HT1080 (cell line): ENCODE measurements at places on chromosomes 13 and 19.
A peak's percentile ranks its signal among the peaks of the same experiment; 100 is the strongest.

DNA sequence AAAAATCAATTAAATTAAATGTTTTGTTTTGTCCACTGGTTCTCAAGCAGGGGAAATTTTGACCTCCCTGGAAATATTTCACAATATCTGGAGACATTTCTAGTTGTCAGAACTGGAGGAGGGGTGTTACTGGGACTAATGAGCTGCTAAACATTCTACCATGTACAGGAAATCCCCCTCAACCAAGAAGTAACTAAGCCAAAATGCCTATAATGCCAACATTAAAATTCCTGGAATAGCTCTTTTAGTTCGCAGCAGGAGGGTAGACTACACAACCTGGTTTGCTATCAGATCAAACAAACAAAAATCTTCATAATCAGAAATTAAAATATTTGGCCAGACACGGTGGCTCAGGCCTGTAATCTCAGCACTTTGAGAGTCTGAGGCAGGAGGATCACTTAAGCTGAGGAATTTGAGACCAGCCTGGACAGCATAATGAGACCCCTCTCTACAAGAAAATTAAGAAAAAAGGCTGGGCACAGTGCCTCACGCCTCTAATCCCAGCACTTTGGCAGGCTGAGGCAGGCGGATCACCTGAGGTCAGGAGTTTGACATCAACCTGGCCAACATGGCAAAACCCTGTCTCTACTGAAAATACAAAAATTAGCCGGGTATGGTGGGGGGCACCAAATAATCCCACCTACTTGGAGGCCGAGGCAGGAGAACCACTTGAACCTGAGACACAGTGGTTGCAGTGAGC lies 13.7 kb upstream of the SMARCA4 start:
- DNase-seq: no peak

DNA sequence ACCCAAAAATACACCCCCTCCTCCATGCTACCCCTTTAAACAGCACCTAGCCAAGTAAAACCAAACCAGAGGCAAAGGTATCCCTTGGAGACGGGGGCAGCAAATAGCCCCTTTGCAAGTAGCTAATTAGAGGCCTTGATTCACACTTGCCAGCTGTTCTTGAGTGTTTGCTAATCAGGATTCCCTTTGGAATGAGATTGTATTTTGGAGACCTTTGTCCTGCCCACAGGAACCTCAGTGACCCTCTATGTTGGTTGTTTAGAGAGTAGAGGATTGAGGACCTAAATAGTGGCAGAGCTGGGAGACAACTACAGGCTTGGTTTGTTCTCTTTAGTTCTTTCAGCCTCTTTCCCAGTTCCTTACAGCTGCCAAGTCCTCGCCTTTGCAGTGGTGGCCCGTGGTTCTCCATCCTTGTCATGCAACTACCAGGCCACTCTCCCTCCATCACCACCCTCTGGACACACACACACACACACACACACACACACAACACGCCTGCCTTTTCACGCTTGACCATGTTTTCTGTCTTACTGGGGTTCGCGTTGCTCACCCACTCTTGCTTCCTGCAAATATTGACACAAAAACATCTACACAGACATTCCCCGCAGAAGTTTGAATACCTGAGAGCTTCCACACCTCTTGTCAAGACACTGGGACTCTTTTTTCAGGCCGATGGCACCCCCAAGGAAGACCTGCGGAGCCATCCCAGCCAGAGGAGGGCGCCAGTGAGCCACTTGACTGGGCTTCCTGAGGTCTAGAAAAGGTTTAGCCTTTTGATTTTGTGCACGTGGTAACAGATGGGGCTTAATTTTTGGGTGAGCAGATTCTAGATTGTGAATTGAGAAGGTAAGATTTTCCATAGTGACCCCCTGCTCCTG lies 80.0 kb upstream of the GPR183 start:
- DNase-seq: peak; percentile 48

DNA sequence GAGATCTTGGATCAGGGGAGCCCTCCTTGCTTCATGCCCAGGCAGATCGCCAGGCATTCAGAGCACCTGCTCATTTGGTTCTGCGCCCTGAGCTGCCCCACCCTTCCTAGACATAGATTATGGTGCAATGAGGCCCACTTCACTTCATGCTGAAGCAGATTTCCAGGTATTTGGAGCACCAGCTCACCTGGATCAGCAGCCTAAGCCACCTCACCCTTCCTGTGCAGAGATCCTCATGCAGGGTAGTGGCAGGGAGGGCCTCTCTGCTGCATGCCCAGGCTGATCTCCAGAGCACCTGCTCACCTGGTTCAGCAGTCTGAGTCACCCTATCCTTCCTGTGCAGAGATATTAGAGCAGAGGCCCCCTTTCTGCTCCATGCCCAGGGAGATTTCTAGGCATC lies 1966.1 kb downstream of the PCDH9 start:
- no peak for DNase-seq

- no peak for DNase-seq
Measured at GRCh38 chr13:32553720-32554119, 15.1 kb upstream of the N4BP2L2 start.

- DNase-seq: peak; percentile 66
Measured at GRCh38 chr13:48950501-48950875, 25.2 kb upstream of the FNDC3A start.

DNA sequence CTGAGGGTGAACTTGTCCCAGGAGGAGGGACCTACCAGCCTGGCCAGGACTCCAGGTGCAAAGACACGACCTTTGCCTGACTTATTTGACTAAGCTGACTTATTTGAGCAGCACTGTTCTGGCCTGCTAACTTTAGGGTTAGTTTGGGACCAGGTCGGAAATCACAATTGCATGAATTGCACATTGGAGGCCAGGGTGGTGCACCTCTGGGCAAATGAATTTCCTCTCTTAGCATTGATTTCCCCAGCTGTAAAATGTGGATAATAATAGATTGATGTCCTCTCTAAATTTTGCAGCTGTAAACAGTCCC lies 1.4 kb upstream of the BST2 start:
- no peak for DNase-seq

DNA sequence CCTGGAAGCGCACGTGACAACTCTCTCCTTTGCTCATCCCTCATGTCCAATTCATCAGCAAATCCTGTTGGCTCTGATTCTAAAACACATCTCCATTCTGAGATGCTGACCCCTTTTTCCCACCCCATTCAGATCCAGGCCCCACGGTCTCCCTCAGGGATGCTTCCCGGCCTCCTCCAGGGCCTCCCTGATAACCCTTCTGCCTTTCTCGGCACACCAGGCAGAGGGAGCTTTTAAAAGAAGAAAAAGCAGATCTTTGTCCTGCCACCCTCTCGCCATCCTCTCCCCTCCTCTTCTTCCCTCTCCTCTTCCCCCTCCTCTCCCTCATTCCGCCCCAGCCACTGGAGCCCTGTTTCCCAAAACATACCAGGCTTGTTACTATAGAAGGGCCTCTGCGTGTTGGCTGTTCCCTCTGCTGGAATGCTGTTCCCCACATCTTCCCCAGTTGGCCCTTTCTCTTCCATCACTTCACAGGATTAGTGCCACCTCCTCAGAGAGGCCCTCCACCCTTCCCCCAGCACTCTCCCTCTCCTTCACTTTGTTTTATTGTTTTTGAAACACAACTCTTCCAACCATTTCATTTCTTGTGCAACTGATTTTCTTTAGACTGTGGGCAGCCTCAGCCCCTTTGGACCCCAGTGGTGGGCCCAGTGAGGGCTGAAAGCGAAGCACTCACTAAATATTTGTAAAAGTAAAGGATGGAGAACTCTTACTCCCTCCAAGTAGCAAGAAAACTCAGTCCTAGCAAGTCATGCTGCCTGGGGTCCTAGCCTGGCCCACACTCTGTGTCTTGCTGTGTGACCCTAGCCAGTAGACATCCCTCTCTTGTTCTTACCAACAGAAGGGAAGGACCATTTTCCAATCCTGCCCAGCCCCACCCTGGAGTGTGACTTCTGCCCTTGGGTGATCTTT lies 2.5 kb upstream of the CRLF1 start:
- DNase-seq: no peak

DNA sequence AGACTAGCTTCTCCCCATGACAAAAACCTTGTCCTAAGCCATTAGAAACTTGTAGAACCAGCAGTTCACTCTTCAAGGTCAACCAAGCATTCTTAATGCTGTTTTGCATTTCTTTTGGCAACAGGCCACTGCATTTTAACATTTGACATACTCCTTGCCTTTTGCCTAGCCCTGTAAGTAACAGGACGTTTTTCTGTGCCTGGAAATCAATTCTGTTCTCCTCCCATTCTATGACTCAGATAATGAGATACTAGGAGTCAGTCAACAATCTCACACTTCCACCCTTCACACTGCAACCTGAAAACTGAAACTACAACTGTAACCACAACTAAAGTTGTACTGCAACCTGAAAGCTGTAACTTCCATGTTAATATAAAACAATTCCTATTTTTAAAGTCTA lies 268.7 kb downstream of the MZT1 start:
- DNase-seq: peak; percentile 45

DNA sequence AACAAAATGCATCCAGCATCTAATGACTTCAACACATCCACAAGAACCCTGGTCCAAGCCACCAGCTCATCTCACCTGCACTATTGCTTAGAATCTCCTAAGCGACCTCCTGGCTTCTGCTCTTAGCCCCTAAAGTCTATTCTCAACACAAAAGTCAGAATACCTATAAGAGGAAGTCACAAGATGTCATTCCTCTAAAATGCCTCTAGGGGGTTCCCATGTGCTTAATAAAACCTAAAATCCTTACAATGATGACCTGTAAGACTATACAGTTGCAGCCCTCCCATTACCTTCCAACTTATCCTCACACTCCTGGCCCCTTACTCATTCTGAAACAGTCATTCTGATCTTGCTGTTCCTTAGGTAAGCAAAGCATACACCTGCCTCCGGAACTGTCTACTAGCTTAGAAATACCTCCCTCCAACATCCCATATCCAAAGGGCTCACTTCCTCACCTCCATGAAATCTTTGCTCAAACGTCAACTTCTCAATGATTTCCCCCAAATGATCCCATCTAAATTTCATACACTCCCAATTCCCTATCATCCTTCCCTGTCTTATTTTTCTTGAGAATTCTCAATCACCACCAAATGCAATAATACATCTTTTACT lies 10.0 kb downstream of the ATP7B start:
- peak; percentile 37 for DNase-seq

- DNase-seq: peak; percentile 58
Measured at GRCh38 chr19:45667620-45668341, at the start of gene GIPR. Gene GIPR (plus strand): TSS chr19:45668221. CDS start chr19:45669521, 1,300 bp downstream.

DNA sequence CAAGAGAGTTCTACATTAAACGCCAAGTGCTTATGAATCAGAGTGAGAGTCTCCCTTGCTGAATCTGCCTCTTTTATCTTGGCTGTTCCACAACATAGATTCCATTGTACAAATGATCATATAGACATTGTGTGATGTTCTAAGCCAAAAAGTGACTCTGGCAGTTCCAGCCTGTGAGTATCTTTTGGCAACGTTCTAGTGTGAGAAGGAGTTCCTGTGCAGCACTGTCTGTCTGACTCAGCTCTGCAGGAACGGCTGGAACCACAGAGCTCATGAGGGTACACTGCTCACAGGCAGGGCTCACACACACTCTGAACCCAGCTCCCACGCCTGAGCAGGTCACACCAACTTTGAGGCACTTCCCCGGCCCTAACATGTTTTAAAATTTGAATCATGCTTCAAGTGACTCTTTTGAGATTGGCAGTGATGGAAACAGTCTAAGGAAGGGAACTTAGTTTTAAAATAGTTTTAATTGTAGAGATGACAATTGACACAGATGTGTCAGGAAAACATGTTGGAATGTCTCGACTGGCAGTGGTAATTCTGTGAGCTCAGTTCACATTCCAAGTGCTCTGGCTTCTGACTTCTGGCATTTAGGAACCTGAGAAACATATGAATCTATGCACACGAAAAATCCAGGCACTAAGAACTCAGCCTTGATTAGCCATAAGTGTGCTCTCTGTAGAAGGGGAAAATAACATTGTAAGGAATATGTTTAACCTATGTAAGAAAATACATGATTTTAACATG lies 272.0 kb downstream of the UQCRFS1 start:
- DNase-seq: peak; percentile 38

DNA sequence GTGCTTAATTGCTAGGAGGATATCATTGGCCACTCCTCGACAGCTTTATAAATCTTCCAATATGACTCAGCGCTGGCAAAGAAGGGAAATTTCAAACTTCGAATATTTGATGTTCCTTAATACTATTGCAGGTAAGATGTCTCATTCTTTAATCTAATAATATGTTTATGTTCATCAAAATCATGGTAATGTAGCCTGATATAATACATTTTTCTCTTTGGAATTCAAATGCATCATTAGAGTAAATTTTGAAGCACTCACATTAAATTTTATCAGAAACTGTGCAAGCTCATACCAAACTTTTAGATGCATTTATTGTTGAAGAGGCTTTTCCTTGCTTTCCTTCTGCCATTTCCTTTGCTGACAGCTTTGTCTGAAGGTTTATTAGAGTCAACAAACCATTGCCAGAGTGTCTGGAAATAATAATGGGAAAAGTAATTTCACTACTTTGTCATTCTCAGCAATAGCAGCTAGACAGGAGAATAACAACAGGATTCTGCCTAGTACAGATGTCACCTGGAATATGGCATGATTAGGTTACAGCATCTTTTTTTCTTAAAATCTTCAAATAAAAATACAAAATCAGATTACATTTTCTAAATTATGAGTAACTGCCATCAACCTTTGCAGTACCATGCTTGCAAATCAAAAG lies 78.6 kb upstream of the MAB21L1 start:
- no peak for DNase-seq

GRCh38 chr19:4859697-4860096 lies 7.8 kb downstream of the PLIN3 start:
- no peak for DNase-seq

DNA sequence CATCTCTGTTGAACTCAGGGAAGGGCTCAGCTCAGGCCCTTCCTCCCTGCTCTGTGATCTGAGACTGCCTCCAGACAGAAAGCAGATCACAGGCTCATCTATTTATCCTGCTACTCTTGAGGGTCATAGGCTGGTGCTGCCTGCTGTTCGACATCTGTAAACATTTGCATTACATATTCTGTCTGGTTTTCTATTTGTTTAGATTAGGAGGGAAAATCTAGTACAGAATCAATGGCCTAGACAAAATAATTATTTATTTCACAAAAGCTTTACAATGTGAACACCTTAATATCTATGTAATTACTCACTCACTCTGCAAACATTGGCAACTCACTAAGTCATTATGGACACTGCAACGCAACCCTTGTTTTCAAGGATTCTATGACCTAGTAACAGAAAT lies 43.0 kb downstream of the CEP89 start:
- no peak for DNase-seq

GRCh38 chr13:97317933-97318332 lies 95.8 kb downstream of the MBNL2 start:
- DNase-seq: no peak

DNA sequence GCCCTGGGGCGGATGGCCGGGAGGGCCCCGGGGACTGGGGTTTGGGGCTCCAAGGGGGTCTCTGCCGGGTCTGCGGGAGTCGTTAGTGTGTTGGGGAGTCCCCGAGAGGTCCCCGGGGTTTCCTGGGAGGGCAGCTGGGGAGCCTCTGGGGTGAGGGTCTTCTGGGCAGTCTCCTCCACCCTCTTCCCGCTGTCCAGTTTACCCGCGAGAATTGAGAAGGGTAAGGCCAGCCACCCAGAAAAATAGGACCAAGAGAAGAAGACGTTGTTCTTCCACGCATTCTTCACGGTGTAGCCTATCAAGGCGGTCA lies 1.0 kb upstream of the ETFB start:
- no peak for DNase-seq

- no peak for DNase-seq
Measured at GRCh38 chr13:54232700-54233099, 1204.1 kb downstream of the OLFM4 start.

GRCh38 chr19:6138511-6138910 lies 3.0 kb downstream of the ACSBG2 start:
- no peak for DNase-seq
